ENCODE measurements at places on chromosomes 16 and 17.

DNA sequence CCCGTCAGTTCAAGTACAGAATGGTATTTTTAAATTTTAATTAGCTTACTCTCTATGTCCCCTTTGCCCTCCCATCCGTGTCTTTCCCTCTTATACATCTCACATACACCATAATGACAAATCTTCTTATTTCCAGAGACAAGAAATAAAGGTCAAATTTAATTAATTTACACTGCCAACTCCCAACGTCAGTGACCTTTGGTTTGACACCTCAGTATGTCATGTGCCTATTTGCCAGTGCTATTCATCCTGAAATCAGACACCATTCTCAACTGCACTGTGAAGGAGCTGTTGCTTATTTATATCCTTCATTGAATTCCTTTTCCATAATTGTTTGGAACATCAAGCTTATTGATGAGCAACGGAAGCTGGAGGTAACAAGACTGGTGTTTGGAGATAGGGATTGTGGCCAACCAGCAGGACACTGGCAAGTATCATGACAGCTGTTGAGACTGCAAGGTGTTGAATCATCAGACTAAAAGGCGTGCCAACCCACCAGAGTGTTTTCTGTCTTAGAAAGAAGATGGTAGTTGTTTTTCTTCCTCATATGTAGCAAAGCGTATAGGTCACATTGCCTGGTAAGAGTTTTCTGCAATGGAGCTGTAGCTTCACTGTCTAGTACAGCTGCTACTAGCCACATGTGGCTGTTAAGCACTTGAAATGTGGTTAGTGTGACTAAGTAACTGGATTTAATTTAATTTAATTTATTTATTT is 12.5 kb downstream of the CALCOCO2 start:
- no peak for DNase-seq

GRCh38 chr17:42692489-42692888 is 10.2 kb downstream of the CNTNAP1 start:
- DNase-seq: no peak

DNA sequence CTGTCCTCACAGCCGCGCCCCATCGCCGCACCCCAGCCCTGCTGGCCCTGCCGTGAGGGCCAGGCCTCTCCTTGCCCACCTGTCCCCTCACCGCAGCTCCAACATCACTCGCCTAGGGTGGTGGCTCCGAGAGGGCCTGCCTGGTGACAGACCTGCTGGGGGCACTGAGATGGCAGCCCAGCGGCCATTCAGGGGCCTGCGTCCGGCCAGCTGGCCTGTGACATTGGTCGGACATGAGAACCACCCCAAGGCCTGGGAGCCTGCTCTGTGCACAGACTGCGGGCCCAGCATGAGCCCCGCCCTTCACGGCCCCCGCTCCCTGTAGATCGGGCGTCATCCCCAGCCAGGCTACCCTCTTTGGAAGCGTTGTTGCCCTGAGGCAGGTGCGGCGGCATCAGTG is 11.8 kb downstream of the NME3 start:
- DNase-seq: no peak

GRCh38 chr16:82524976-82525375 is 101.8 kb upstream of the CDH13 start:
- no peak for DNase-seq

DNA sequence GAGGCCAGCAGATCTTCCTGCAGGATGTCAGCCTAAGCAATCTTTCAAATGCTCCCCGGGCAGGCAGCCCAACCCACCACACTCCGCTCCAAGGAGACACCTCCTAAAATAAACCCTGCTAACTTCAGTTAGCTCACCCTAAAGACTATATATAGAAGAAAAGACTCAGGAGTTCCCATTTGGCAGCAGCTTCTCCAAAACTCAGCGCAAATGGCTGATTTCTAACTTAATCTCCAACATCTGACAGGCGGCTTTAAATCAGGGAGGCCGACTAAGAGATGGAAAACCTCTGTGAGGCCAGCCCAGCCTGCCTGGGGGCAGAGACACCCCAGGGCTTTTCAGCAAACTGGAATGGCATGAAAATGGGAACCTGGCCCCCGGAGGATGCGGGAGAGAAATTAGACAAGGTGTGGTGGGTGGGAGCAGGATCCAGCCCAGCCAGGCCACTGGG is 91.6 kb downstream of the XYLT1 start:
- DNase-seq: no peak

DNA sequence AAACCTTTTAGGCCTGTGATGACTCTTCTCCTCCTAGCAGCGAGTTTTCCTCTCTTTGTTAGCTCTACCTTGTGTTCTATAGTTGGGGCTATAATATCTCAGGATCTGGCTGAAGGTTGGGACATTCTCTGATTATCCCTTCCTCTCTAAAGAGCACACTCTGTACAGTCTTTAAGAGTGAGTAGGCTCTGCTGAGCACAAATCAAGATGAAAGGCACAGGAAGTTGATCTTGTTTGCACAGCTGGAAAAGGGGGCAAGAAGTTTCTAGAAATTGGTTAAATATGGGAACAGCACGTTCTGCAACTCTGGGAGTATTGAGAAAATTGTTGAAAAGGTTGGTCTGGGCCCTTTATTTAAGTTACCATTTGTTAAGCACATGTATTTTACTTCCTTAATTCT is 240.9 kb downstream of the CDH11 start:
- no peak for DNase-seq

DNA sequence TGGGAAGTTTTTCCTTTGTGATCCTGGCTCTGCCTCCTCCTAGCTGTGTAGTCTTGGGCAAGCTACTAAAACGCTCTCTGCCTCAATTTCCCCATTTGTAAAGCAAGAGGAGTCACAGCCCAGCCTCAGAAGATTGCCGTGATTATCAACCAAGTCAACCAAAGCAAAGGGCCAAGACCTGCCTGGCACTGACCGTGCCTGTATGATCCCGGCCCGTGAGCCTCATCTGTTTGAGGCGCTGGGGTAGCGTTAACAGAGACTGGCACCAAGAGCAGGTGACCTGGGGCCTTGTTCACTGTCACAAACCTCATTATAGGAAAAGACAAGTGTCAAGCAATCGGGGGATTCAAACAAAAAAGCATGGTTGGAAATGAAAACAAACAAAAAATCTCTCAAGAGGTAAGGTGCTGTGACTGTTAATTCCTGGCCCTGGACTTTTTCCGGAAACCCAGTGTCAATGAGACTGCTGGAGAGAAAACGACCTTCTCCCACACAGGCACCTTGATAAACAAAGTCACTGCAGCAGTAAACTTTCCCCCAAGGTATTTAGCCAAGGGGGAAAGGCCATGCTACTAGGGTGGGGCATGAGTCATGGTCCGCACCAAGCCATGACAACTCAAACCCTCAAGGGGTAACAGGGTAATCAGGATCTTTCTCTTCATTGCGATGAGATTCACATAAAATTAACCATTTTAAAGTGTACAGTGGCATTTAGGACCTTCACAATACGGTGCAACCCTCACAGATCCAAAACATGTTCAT is 5.4 kb downstream of the MEAK7 start:
- no peak for DNase-seq

DNA sequence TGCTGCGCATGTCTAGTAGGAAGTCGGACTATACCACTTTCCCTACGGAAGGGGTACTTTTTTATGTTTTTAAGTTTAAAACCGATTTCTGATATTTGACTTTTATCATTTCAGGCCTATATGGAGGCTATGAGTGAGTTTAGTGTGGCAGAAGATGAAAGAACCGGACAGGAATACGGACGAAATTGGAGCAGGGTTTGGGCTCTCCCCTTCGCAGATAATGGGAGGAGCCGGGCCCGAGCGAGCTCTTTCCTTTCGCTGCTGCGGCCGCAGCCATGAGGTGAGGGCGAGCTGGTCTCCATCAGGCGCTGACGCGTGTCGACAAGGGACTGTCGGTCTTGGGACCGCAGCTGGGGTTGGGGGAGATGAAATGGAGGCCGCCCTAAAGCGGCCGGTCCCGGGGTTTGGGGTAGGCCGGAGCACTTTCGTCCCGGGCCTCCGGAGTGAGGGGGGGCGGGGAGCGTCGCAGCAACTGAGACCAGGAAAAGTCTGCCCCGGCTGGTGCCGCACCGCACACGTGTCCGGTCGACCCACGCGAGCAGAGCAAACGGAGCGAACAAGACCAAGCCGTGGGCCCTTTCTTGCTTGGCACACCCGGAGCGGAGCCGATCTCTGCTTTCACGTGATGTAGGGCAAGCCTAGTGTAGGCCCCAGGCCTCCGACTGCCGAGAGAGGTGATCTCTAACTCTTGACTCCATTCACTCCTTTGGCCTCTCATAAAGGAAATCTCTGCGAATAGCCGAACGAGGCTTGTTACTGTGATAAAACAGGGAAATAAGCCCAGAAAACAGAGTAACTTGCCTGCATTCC is at the start of gene RPL19:
Gene RPL19, plus strand, starts transcription at position 214 of the 810 bp plus-strand sequence. Its CDS starts 62 bp downstream, at position 276.
- DNase-seq: peak; percentile 85

- DNase-seq: no peak
Observed at GRCh38 chr17:3805581-3805980, 4.6 kb upstream of the ITGAE start.

GRCh38 chr17:42103221-42103954 is 5.1 kb upstream of the ZNF385C start:
- DNase-seq: no peak

- DNase-seq: no peak
Observed at GRCh38 chr17:35423761-35424160, 8.5 kb downstream of the SLFN12 start.

GRCh38 chr17:76104896-76105231 is 1.3 kb upstream of the EXOC7 start:
- no peak for DNase-seq

- DNase-seq: no peak
Observed at GRCh38 chr17:39150795-39151149, 665 bp downstream of the PLXDC1 start.

DNA sequence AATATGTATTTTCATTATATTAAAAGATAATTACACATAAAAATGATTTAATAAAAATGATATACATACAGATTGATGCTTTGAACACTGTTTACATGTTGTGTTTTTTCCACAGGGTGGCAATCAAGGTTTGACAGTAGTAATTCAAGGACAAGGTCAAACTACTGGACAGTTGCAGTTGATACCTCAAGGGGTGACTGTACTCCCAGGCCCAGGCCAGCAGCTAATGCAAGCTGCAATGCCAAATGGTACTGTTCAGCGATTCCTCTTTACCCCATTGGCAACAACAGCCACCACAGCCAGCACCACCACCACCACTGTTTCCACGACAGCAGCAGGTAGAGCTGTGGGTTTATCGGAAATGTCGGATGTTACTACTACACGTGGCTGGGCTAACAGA is 52.2 kb downstream of the C17orf58 start:
- DNase-seq: no peak

GRCh38 chr17:80942423-80943345 is 49.0 kb upstream of the CHMP6 start:
- no peak for DNase-seq

DNA sequence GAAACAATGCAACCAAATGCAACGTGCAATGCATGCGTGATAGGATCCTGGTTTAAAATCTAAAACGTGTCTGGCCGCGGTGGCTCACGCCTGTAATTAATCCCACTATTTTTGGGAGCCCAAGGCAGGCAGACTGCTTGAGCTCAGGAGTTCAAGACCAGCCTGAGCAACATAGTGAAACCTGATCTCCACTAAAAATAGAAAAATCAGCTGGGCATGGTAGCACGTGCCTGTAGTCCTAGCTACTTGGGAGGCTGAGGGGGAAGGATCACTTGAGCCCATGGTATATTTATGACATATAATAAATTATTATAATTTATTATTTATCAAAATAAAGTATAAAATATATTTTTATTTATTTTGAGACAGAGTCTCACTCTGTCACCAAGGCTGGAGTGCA is 241.8 kb downstream of the PARN start:
- no peak for DNase-seq

DNA sequence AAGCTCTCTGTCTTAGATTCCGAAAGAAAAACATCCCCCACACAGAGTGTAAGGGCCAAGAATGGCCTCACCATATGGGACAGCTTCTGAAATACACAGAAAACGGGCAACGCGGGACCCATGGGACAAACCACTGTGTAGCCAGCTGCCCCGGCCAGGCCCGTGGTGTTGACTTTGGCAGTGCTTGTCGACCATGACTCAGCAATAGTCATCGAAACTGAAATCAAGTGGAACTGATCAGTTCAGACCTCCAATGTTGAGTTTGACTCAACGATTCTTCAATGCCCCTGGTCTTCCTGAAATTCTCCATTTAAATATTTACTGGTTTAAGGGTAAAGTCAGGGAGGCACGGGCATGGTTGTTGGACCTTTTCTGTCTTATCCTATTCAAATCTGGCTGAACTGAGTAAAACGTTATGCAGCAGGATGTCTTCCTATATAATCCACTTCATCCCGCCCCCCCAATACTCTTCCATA is 27.5 kb downstream of the ZFHX3 start:
- DNase-seq: no peak

DNA sequence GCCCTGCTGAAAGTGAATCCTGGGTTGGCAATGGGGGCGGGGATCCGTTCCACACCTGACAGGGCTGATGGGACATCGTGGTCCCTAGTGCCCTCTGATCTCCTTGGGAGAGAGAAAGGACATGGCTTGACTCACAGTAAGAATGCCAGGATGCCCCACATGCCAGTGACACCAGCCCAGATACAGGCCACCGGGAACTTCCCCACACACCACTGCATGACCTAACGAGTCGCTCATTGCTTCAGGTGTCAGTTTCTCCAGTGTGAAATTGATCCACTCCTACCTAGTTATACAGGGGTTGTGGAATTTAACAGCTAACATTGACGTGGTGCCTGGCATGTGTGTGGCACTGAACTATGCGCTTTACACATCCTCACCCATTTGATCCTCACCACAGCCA is 7.5 kb downstream of the CD300LG start:
- DNase-seq: no peak

GRCh38 chr17:29444589-29444988 is 54.4 kb downstream of the TAOK1 start:
- DNase-seq: no peak

DNA sequence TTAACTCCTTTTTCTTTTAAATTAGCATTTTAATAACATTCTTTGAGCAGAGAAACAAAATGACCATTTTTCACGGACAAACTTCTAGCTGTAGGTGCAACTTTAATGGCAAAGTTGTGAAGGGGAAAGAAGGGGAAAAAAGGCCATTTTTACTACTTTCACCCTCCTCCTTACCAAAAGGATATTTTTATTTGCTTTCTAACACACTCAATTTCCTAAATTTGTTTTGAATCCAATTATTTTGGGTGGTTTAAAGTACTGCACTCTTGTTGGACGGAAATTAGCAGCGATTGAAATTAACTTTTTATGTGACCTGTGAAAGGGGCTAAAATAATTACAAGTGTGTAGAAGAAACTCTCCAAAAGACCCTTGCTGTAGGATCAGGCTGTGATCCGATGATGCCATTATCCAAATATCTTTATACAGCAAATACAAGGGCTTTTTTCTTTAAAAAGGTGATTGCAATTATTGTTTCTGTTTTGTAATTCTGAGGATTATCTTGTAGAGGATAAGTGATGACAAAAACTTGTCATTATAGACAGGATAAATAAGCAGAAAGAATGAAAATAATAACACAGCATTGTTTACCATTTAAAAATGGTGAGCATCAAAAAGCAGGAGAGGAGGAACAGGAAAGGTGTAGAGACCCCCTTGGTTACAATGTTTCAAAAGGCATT is 42.4 kb downstream of the SNX11 start:
- DNase-seq: no peak

GRCh38 chr16:84720177-84720579 is 20.4 kb downstream of the USP10 start:
- DNase-seq: no peak
